ENCODE measurements at places on chromosomes 3 and 15. TPM values are rescaled to one million over a fixed set of nuclear protein-coding genes. Genes with fewer than 3 reads are reported as not detected.
A peak's percentile ranks its signal among the peaks of the same experiment; 100 is the strongest.

The CYP11A1 gene
- 62.4 TPM for total RNA-seq

The BFSP2 gene
- total RNA-seq, result not detected

DNA sequence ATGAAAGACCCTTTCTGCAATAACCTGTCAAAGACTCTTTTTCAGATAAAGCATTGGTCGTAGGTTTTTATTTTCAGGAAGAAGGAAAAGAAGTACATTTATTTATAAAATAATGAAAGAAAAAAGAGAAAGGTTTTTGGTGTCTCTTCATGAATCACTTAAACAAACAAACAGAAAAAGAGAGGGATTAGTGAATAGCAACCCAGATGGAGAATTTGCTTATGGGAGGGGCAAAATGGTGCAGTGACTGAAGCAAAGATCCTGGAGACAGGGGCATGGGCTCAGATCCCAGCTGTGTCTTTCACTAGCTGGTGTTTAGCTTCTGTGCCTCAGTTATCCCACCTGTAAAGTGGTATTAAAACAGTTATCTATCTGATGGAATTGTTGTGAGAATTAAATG is 78.6 kb upstream of the PFN2 start:
- H3K4me3 ChIP-seq, result no peak overlapping the region
- H3K27me3 ChIP-seq, result no peaks in the 10 kb centered on the region
- H3K27ac ChIP-seq, result no peak overlapping the region
- H3K36me3 ChIP-seq, result no peaks in the 10 kb centered on the region

DNA sequence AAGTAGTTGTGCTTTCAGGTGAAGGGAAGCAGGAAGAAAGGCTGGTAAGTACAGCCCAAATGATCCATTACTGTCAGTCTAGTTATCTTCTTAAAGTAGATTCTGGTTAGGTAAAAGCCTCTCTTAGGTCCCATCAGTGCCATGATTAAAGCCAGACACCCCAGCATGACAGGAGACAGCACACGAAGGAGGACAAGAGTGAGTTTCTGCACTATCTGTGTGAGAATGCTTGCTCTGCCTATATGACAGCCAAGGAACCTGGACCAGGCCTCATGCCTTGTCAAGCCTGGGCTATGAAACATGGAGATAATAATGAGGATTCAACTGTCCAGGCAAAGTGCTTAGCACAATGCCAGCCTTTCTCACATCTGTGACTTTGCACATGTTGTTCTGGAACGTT is 13.5 kb upstream of the FILIP1L start:
- H3K4me3 ChIP-seq, result no peak overlapping the region
- no peak for DNase-seq
- peaks cover 4% of the 10 kb centered on the region for H3K4me1 ChIP-seq
- H3K27me3 ChIP-seq, result no peaks in the 10 kb centered on the region
- H3K27ac ChIP-seq, result no peak overlapping the region

GRCh38 chr3:43764056-43764455 is 73.3 kb downstream of the ABHD5 start:
- H3K27me3 ChIP-seq, result no peaks in the 10 kb centered on the region
- H3K4me3 ChIP-seq, result no peak overlapping the region
- H3K36me3 ChIP-seq, result no peaks in the 10 kb centered on the region
- H3K4me1 ChIP-seq, result peaks cover 9% of the 10 kb centered on the region
- H3K27ac ChIP-seq, result no peak overlapping the region
- no peak for DNase-seq

GRCh38 chr3:189947948-189948723 is 172.6 kb downstream of the P3H2 start:
- no peaks in the 10 kb centered on the region for H3K36me3 ChIP-seq
- no peak overlapping the region for H3K4me3 ChIP-seq
- no peaks in the 10 kb centered on the region for H3K4me1 ChIP-seq
- DNase-seq, result no peak

- H3K4me3 ChIP-seq, result no peak overlapping the region
- peak; percentile 26 for DNase-seq
- peaks cover 46% of the 10 kb centered on the region for H3K4me1 ChIP-seq
- H3K27me3 ChIP-seq, result no peaks in the 10 kb centered on the region
These were observed 89.7 kb downstream of the LIPC start for GRCh38 chr15:58521293-58521991.

GRCh38 chr15:100601617-100602063 is 344 bp downstream of the LINS1 start:
- peak overlapping the region; percentile 64 for H3K27ac ChIP-seq
- no peaks in the 10 kb centered on the region for H3K27me3 ChIP-seq
- no peak for DNase-seq
- H3K36me3 ChIP-seq, result no peaks in the 10 kb centered on the region

GRCh38 chr3:87298111-87298718 is 21.8 kb upstream of the POU1F1 start:
- DNase-seq, result no peak
- no peak overlapping the region for H3K4me3 ChIP-seq
- H3K4me1 ChIP-seq, result no peaks in the 10 kb centered on the region
- H3K27ac ChIP-seq, result no peak overlapping the region
- H3K27me3 ChIP-seq, result no peaks in the 10 kb centered on the region

- H3K27ac ChIP-seq, result no peak overlapping the region
- no peak overlapping the region for H3K4me3 ChIP-seq
- no peaks in the 10 kb centered on the region for H3K27me3 ChIP-seq
- no peaks in the 10 kb centered on the region for H3K36me3 ChIP-seq
- no peaks in the 10 kb centered on the region for H3K4me1 ChIP-seq
- no peak for DNase-seq
These were observed 197.2 kb upstream of the CTNNB1 start for GRCh38 chr3:41002104-41002503.
